ENCODE measurements at places on chromosomes 5 and 9.

DNA sequence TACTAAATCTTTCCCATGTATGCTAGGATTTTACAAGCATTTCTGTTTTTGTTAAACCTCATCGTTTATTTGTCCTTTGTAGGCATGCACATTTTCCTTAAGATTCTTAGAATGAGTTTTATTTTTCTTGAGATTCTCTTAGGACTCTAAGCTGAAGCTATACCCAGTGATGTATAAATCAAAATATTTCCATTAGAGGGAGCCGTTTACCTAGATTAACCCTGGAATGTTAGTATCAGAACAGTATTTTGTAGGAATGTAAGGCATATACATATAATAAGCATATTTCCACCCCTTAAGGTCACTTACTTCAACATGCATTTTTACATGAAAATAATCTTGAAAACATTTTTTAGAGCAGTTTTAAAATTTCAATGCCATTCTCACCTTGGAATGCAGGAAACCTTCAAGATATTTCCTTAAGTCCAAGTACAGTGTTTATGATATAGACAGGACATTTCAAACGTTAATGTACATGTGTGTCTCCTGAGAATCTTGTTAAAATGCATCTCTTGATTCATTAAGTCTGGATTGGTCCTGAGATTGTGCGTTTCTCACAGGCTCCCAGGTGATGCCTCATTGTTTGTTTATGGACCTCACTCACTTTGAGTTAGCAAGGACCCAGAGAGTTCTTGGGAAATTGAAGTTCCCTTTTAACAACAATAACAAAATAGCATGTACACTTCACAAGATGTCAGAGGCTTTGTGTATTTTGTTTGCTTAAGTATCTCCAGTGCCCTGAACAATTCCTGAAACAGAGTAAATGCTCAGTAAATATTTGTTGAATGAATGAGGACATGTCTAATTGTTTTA lies 34.9 kb upstream of the FCHO2 start:
- no peak for DNase-seq

GRCh38 chr9:471320-471719 lies 256.7 kb downstream of the DOCK8 start:
- DNase-seq: no peak

DNA sequence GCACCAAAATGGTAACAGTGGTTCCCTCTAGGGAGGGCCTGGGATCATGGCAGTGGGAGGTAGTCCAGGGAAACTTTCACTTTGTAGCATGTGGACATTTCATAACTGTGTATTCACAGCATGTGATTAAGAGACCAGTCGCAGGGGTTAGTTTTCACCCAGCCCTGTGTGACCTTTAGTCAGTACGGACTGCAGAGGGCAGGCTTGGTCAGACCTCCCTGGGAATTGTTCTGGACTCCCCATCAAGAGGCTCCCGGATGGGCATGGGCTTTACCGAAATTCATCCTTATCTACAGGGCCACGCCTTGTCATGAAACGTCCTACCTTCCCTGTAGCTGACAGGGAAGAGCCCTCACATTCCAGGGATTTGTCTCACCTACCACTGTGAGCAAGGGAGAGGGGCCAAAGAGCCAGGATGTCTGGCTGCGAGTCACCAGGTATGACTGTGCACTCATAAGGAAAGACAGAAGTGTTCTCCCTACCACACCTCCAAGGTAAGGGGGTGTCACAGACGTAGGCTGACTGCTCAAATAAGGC lies 19.9 kb downstream of the GPX3 start:
- no peak for DNase-seq

GRCh38 chr5:116068028-116068632 lies 16.7 kb upstream of the COMMD10 start:
- peak; percentile 61 for DNase-seq

- DNase-seq: no peak
Observed at GRCh38 chr5:117943541-117943940, 1044.8 kb downstream of the DTWD2 start.

- DNase-seq: no peak
Observed at GRCh38 chr5:1856596-1857255, 26.0 kb downstream of the IRX4 start.
